BJ (cell line): ENCODE measurements at places on chromosomes 11 and 22. TPM values are rescaled to one million over a fixed set of nuclear protein-coding genes. Genes with fewer than 3 reads are reported as not detected.

- no peak for DNase-seq
Measured at GRCh38 chr11:123505546-123506299, 75.7 kb downstream of the GRAMD1B start.

DNA sequence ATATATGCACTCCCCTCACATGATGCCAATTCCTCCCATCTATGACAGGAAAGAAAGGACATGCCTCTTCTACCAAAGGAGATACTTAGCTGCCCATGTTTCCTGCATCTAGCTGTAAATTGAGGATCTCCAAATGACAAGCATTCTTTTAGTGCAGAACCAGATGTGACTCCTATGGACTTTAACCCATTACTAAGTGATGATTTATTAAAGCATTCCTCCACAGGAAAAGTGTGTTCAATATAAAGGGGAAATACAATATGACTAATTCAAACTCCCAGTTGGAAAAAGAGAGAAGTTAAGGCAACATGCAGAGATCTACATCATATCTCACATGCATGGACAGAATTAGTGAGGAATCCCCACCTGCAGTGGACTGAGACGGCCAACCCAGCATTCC, 221.3 kb downstream of the FAM76B start:
- DNase-seq: no peak

DNA sequence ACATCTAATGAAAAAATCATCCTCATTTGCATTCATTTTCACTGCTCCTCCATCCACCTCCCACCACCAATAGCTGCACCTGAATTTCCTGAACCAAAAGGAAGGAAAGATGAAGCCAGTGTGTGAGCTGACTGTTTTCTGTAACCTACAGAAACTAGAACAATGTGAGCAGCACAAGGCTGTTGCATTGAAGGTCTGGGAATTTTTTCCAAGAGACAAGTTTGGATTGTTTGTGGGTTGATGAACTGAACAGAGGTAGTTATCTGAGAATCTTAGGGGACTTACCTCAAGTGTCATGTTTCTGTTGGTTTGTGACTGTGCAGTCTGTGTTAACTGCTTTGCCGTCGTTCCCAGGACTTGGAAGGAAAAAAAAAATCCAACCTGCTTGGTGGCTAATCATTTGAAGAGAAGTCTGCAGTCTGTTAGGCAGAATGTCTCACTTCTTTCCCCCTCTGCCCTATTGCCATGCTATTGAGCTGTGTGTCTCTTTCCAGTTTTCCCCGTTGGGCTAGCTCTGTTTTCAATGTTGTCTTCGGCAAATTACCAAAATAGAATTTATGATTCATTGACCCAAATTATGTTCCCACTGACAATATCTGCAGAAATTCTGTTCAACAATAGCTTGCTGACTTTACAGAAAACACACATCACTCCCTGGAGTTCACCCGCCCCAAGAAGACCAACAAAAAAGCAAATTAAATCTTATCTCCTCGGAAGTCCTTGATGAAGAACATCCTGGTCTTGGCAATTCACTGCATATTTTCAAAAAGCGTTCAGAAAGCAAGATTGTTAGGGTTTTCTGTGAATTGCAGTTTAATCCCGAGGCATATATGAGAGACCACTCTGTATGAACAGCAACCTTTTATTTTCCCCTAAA, 76.0 kb downstream of the SC5D start:
- DNase-seq: no peak

DNA sequence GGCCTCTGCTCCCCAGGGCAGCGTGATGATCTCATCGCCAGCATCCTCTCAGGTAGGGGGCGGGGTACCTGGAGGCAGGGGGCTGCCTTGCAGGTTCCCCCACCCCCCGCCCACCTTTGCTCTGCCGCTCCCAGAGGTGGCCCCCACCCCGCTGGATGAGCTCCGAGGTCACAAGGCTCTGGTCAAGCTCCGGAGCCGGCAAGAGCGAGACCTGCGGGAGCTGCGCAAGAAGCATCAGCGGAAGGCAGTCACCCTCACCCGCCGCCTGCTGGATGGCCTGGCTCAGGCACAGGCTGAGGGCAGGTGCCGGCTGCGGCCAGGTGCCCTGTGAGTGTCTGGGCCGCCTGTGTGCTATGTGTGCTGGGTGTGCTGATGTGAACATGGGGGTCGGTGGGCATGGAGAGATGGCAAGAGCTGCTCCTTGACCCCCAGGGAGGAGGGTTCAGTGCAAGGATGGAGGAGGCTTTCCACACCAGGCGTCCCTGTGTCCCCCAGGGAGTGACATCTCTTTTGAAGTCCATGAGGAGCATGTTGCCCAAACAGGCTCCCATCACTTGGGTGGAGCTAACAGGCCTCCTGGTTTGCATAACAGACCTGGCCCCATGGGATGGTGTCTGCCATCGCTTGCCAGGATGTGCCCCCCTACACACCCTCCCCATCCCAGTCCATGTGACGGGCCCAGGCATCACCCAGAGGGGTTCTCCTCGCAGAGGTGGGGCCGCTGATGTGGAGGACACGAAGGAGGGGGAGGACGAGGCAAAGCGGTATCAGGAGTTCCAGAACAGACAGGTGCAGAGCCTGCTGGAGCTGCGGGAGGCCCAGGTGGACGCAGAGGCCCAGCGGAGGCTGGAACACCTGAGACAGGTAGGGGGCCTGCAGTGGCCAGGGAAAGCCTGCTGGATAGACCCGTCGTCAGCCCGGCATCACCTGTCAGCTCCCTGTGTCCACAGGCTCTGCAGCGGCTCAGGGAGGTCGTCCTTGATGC, 14.1 kb downstream of the PLCB3 start:
- no peak for DNase-seq

GRCh38 chr11:111105566-111105965, 140.0 kb upstream of the POU2AF2 start:
- no peak for DNase-seq

GRCh38 chr11:66686801-66687750, 9.4 kb upstream of the RBM4B start:
- DNase-seq: no peak

DNA sequence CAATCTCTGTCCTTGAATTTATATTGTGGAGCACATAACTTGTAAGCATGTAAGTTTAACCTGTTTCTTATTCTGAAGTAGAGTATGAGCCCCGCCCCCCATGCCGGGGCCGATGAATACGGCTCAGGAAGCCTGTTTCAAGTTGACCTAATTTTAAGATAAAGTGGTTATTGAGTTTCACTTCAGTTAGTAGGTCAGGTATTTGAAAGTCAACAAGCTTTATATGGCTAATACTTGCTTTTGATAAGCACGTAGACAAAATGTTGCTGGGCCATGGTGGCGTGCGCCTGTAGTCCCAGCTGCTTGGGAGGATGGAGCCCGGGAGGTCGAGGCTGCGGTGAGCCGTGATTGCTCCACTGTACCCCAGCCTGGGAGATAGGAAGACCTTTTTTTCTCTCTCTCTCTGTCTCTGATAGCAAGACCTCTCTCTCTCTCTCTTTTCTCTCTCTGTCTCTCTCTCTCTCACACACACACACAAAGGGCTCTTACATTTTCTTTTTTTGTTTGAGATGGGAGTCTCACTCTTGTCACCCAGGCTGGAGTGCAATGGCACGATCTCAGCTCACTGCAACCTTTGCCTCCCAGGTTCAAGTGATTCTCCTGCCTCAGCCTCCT, 14.4 kb downstream of the YWHAH start:
- DNase-seq: no peak

GRCh38 chr22:24355574-24355973, 71.8 kb upstream of the ADORA2A start:
- no peak for DNase-seq

DNA sequence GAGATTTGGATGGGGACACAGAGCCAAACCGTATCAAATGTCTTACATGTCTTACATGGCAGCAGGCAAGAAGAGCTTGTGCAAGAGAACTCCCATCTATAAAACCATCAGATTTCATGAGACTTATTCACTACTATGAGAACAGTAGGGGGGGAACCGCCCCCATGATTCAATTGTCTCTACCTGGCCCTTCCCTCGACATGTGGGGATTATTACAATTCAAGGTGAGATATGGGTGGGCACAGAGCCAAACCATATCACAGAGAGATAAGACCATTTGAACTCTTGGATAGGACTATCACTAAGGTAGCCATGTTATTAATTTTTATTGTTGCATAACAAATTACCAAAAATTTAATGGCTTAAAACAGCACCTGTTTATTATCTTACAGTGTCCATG, 611.7 kb downstream of the SOX6 start:
- no peak for DNase-seq

DNA sequence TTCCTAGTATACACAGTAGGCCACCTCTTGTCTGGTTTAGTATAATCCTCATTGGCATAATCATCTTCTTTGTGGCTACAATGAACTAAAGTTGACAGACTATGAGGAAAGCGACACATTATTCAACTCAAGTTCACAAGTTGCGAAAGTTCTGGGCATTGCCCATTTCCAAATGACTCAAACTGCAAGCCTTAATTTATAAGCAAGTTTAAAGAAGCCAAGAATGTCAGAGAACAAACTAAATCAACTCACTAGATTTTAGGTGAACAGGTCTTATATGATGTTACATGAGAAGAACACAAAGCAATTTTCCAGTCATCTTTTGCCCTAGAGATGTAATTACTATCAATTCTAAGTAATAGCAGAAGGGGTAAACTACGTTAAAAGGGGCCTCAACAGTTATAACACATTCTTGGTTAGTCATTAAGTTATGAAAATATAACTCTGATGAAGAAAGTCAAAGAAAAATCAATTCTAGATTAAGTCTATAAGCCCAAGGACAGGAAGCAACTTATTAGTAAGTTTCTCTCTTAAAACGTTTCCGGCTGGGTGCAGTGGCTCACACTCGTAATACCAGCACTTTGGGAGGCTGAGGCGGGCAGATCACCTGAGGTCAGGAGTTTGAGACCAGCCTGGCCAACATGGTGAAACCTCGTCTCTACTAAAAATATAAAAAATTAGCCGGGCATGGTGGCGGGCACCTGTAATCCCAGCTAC, 21.5 kb downstream of the PICALM start:
- DNase-seq: no peak

DNA sequence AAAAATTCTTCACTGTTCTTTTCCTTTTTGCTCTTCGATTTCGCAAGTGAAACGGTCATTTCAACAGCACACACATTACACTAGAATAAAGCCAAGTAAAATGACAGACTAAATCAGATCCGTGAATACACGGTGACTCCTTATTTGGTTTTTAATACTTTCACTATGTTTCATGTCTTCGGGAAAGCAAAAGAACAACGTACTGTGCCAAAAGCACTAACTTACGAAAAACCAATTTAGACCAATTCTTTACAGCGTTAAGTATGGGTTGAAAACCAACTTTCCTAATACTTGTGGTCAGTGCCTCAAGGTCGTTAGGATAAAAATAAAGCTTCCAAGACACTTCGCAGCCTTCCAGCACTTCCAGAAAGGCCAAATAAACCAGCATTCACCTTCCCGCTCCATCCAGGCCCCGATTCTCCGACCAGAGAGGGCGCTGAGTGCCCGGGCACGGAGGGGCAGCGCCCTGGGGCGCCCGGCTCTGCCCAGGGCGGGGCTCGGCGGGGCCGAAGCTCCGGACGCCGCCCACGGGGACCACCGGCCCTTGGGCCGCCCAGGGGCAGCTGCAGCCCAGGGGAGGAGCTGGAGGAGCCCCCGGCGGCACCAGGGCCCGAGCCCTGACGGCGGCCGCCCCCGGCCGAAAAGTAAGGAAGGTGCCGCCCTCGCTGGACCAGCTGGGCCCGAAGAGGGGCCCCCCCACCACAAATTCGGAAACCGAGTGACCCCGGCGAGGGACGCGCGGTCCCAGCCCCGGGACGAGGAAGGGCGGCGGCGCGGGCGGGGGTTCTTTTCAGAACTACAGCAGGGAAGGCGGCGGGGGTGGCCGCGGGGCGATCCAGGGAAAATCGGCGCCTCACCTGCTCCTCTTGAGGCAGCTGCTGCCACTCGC, 499 bp downstream of the ATL3 start:
- no peak for DNase-seq

DNA sequence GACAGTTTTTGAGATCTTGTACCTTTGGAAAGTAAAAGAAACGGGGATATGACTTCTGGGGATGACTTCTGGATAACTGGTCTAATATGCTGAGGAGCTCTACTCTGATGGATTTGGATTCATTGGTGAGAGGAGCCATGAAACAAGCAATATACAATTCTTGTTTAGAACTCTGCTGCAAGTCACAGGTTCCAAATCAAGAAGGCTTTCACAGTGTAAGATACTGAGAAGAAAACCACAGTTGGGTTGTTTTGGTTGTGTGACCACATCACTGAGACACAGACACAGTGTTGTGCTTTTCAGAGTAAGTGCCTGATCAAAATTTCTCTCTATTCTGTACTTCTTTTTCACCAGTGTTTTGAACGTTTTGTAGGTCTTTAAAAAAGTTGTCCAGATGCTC, 13.1 kb upstream of the UCP2 start:
- no peak for DNase-seq

- DNase-seq: no peak
Measured at GRCh38 chr11:131609921-131610320, 239.5 kb downstream of the NTM start.

DNA sequence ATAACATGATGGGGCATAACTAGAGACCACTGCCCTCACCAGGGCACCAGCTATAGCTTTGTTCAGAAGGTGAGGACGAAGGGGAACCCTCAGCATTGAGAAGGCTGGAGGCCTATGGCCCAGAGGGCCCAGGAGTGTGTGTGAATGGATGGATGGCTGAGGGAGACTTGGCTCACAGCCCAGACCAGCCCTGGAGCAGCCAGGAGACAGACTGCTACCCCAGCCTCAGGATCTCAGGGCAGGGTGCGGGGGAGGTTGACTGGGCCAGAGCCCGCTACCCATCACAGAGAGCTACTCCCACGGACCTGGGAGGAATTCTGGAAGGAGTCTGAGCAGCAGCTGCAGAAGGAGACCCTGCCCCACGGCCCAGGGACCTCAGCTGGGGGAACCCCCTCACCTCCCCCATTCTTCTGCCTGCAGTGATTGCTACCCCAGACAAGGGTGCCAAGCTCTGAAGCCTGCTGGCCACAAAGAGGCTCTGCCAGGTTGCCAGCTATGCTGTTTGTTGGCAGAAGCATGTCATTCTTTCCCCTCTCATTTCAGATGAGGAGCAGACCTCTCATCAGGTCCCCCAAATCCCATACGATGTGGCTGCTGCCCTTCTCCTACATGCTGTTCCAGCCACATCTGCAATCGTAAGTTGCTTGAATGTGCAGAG, 5.4 kb upstream of the CSDC2 start:
- DNase-seq: no peak

GRCh38 chr11:115985896-115986295, 481.7 kb upstream of the CADM1 start:
- no peak for DNase-seq

MS4A2 gene
- not detected in 2 replicates for polyA plus RNA-seq

OR8B3 gene
- not detected in 2 replicates for polyA plus RNA-seq

TOB2 gene
- 16.6 and 24.3 TPM in 2 replicates for polyA plus RNA-seq

RTN4RL2 gene
- 0.10 and 0.43 TPM in 2 replicates for polyA plus RNA-seq

IL10RA gene
- polyA plus RNA-seq: not detected in 2 replicates

CCDC157 gene
- 1.3 and 1.6 TPM in 2 replicates for polyA plus RNA-seq

FUT4 gene
- 1.9 and 2.3 TPM in 2 replicates for polyA plus RNA-seq
